Cerebellar cortex (tissue), 1 donor: ENCODE measurements at places on chromosomes 3 and 15.

DNA sequence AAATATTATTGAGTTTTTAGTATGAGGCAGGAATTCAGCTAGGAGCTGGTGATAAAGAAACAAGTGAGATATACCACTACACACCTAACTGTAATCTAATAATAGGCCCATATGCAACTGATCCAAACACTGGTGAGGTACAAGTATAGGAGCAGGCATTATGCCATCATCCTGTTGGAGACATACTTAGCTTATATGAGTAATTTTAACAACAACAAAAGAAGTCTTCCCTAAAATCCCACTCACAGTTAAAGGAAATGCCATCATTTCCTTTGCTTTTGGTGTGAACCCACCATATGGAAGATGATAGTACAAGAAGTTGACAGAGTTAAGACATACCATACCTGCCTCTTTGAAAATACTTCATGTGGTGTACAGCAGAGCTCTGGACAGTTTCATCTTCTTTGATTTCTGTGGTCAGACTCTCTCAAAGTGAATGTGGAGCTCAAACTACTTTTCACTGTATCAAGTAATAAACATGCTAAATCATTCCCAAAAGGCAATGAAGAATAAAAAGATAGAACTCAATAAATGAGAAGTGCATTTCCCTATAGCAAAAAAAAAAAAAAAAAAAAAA lies 85.5 kb downstream of the CD200R1L start:
- no peak for DNase-seq

DNA sequence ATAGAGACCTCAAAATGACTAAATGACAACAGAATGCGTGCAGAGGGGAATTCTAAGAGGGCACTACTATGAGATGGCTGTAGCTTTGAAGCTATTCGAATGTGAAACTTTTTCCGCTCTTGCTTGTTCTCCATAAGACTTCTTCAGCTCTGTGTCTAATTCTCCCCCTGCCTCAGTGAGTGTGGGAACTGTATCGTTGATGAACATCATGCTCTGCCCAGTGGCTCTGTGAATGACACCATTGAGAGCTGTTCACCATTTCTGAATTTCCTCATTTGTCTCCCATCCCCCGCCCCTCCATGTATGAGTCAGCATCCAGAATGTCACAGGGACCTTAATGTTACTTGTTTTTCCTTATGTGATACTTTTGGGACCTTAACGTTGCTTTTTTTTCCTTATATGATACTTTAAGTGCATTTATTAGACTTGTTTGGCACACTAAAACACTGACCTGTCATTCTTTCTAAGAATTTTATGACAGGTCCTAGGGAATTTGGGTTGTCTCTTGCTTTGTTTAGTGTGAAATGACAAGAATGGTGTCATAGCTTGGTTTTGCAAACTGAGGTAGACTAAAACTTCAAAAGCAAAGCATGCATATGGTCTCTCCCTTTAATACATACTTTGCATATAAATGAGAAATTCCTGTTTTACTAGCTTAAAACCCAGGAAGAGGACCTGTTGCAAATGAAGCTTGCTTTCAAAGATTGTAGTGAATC lies 99.6 kb downstream of the FNDC3B start:
- no peak for DNase-seq

- DNase-seq = no peak
Observed at GRCh38 chr15:36029606-36030210, 483.7 kb upstream of the DPH6 start.

DNA sequence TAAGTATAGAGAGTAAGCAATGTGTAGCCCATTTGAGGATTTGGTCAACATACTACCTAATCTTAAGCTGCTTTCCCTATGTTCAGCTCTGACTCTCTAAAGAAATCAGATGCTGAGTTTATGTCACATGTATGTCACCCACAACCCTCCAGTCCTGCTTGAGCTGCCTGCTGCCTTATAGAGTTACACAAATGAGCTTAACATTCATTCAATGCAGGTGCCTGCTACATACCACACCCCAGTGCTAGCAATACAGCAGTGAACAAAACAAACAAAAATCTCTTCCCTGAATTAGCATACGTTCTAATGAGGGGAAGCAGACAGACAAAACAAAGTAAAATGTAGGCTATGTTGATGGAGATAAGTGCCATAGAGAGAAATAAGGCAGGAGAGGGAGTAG lies 93.0 kb downstream of the HHLA2 start:
- no peak for DNase-seq

DNA sequence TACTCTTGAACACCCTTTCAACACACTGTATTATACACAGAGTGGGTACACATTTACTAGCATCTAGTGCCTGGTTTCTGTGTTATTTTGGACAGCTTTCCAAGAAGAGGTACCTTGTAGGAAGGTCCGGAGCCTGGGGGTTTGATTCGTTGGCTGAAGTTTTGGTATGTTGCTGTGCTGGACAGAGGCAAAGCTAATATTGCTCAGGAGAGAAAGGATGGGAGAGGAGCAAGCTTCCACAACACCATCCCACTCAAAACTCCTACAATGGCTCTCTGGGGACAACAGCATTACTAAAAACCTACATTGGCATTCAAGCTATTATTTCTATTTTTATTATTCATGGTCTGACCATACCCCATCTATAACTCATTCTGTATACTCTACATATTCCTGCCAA lies 1.1 kb upstream of the LYSMD2 start:
- no peak for DNase-seq

- no peak for DNase-seq
Observed at GRCh38 chr3:73503781-73504180, 121.0 kb downstream of the PDZRN3 start.

- DNase-seq = peak; percentile 96
Observed at GRCh38 chr3:49607105-49607591, 52.9 kb downstream of the BSN start.

- no peak for DNase-seq
Observed at GRCh38 chr15:25664761-25665160, 198.4 kb downstream of the ATP10A start.

DNA sequence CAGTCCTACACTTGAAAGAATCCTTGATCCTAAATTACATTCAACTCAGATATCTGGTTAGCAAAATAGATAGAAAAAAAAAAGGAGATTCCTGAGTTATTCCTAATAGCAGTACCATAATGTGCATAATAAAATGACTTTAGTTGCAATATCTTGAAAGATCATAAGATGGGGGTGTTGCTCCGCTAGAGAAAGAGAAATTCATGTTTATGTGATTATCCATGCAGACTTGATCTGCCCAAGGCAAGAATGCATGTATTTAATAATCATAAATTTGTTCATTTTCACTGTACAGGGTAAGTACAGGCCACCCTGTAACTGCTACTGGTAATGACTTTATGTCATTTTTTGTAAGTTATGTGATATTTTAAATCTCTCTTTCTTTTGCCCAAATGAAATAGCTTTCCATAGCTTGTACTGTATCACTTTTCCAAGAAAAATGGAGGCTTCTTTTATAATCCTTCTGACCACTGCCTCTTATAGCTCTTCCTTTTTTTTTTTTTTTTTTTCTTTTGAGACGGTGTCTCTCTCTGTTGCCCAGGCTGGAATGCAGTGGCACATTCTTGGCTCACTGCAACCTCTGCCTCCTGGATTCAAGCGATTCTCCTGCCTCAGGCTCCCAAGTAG lies 84.6 kb downstream of the HCN4 start:
- peak; percentile 44 for DNase-seq

- no peak for DNase-seq
Observed at GRCh38 chr3:55158345-55158744, 230.5 kb upstream of the LRTM1 start.

DNA sequence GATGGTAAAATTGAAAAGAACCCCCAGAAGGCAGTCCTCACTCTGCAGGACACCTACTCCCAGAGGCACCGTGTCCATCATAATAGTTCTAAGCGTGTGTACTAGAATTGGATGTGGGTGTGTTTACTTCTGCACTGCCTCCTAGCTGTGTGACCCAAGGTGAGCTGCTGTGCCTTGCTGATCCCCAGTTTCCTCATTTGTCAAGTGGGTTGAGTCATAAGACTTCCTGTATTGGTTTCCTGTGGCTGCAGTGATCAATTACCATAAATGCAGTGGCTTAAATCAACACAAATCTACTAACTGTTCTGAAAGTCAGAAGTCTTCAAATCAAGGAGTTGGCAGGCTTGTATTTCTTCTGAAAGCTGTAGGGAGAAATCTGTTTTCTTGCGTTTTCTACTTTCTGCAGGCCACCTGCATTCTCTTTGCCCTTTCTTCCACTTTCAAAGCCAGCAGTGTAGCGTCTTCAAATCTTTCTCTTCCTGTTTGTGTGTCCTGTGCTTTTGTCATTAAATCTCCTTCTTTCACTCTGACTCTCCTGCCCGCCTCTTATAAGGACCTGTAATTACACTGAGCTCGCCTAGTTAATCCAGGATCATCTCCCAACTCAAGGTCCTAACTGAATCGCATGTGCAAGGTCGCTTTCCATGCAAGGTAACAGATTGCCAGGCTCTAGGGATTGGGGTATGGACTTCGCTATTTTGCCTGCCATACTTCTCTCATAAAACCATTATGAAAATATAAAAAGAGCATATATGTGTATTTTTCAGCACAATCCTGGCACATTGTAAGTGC lies 59.0 kb downstream of the RORA start:
- no peak for DNase-seq

DNA sequence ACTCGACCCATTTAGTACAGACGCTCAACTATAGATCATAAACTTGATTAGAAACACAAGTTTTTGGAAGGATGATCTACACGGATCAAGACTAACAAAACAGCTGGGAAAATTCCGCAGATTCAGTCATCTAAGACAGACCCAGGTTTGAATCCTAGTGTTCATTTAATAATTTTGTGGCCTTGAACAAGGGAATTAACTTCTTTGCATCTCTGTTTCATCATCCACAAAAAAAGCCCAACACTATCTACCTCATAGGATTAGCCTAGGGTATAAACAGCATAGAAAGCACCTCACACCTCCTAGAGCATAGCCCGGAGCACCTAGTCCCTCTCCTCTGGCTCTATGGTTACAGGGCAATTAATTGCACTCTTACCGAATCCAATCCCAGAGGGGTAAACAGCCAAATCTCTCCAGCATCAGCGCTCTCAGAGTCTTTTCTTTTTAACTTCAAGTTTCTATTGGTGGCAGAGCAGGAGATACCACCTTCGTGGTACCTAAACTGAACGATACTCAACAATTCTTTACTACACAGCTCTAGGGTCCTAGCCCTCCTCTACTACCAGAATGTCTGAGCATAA lies 3.5 kb downstream of the TBL1XR1 start:
- DNase-seq = peak; percentile 31

DNA sequence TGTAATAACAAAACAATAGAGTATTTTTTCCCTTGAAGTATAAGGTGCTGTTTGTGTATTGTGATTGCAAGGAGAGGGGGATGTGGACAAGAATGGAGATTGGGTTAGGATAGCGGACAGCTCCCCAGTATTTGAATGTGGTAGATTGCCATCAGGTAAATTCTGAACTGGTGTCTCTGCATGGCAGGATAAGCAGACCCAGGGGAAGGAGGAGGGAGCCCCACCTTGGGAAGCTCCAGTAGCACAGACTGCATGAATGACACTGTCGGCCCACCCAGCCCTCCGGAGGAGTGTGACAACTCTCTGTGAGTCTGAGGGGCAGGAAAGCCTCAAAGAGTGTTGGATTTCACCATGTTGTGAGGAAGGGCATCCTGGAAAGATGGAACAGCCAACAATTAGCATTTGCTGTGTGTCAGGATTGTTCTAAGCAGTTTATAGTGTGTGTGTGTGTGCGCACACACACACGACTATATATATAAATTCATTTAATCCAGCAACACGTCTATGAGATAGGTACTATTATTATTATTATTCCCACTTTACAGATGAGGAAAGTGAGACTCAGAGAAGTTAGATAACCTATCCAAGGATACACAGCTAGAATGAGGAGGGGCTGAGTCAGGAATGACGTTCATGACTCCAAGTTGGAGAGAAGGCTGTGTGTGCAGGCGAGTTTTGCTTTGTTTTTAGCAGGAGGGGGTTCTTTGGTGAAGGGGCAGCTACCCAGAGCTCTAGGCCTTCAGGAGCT lies 63.4 kb upstream of the LCTL start:
- DNase-seq = no peak

DNA sequence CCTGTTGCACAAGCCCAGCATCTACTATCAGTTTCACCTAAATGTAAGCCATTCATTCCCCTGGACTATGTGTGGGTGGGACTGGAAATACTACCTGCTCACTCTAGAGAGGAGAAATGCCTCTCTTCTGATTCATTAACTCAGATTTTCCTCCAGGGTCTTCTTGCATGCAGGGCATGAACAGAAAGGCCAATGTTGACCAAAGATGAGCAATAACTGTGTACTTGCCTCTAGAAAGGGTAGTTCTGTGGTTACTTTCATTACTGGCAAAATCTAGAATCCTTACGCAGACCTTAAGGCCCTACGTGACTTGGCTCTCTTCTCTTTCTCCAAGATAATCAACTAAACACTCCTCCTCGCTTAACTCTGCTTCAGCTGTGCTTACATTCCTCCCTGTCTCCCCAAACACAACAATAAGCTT lies 81.4 kb upstream of the PSMD6 start:
- DNase-seq = no peak

- no peak for DNase-seq
Observed at GRCh38 chr3:27326202-27326601, 43.0 kb downstream of the NEK10 start.

GRCh38 chr15:95565016-95565600 lies 765.4 kb upstream of the NR2F2 start:
- no peak for DNase-seq

- DNase-seq = no peak
Observed at GRCh38 chr15:72698938-72699337, 12.9 kb downstream of the BBS4 start.

- DNase-seq = no peak
Observed at GRCh38 chr3:78857494-78858111, 910.2 kb downstream of the ROBO1 start.

- DNase-seq = no peak
Observed at GRCh38 chr15:69467636-69468035, 15.0 kb downstream of the RPLP1 start.

DNA sequence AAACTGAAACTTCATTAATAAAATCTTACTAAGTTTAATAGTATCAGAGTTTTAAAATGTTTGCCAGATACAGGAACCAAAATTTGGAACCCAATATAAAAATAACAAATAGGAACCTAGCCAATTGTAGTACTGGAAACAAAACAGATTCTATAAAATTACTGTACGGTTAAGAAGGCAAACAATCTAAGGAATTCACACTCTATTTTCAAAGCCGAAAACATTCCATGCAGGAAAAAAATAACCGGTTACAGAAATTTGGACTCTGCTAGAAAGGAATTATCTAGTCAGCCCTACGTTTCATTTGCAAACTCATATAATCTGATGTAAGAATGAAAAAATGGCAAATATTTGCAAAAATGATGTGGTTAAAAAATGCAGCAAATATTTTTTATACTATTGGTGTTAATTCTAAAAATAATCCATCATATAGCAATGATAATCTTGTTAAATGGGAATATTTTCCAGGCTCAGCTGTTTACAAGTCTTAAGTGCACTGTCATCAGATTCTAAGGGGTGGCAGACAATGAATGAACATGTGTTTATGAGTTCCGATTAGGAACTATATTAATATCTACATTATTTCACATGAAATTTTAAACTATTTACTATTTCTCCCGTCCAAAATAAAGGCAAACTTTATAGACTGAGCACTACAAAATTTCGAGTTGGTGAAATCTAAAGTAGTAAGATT lies 58.1 kb downstream of the DCBLD2 start:
- no peak for DNase-seq
